ENCODE measurements at places on chromosomes 6 and 20.
A peak's percentile ranks its signal among the peaks of the same experiment; 100 is the strongest.

- DNase-seq: no peak
Observed at GRCh38 chr6:161631676-161632194, 357.9 kb upstream of the AGPAT4 start.

- no peak for DNase-seq
Observed at GRCh38 chr6:111776236-111777221, 96.7 kb downstream of the FYN start.

GRCh38 chr20:50565383-50565782, 55.2 kb downstream of the PTPN1 start:
- no peak for DNase-seq

DNA sequence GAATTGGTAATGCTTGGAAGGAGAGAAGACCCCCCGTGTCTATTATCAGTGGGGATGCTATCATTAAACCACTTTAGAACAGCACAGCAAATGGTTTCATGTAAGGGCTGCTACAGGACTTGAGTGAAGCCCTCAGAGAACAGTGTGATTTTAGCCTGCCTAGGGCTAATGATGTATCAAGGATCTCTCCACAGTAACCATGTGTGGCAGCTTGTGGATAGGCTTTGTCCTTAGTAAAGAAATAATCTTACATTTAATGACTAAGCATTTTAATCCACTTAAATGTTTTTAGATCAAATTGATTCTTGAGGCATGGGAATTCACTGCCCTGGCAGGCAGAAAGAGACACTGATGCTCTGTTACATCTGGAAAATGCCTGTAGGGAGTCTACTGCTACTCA, 495.1 kb downstream of the NKAIN2 start:
- no peak for DNase-seq

DNA sequence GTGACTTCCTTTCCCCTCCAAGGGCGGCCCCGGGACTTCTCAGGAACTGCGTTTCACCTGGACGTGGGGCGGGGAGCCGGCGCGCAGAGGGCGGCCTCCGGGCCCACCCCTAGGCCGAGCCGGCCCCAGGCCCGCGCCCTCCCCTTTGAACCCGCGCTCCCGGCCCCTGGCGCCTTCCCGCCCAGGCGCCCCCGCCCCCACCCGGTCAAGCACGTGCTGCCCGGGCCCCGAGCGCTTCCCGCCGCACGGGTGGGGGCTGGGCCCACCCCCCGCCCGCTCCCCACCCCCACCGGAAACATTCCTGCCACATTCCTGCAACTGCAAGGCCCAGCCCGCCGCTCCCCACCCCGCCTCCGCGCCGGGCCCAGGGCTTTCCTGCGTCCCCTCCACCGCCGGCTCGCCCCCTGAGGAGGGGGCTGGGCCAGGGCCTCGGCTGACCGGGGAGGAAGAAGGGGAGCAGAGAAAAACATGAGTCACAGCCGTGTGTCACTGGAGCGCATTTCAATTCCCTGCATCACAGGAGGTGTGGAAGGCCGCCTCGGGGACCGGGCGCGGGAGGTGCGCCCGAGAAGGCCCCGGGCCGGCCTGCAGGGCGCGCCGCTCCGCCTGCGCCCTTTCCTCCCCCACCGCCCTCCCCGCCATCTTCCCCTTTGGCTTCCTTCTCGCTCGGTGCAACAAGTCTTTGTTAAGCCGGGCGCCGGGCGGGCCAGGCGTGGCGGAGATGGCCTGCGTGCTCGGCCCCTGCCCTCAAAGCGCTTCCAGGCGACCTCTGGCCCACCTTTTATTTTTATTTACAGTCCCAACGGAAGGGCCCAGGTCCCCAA, 1.2 kb upstream of the HMGA1 start:
- peak; percentile 87 for DNase-seq

DNA sequence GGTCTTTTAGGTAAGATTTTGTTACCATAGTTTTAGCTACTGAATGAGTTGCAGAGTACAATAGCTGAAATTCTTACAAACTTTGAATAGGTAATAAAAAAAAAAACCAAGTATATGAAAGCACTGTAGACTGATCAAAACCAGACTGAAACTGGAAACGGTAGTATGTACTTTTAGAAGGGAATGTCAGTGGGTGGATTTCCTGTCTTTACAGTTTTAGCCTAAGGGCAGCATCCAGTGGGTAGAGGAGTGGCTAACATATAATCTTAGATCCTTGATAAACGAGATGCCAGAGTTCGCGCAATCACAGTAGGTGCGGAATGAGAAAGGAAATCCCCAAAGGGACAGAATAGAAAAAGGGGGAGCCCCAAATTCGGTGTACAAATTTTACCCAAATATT, 385.9 kb upstream of the RUNX2 start:
- DNase-seq: no peak

DNA sequence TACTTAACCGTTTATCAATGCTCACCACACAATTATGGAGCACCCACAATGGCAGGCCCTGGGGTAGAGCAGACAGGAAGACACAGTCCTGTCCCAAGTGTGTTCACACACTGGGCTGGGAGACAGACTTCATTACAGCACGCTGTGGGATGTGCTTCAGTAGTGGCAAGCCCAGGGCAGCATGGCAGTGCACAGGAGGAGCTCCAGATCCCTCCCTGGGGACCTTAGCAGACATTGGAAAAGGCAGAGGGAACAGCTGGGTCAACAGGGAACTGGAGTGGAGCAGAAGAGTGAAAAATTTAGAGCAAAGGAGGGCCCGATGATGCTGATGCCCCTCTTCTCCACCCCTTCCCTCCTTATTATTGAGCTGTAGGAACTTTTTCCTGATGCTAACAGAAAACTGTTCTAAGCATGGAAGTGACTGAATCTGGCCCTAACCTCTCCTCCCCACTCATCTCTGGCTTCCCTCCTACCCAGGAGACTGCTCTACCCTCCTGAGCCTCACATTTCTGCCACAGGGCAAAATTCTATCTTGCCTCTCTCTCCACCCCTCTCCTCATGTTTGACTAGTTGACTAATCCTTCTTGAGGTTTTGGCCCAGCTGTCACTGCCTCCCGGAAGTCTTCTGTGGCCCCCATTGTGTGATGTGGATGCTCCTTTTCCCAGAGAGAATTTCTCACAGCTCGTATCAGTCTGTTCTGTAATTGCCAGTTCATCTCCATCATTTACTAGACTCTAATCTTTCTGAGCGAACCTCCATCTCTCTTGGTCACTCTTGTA, 41.3 kb upstream of the NOP56 start:
- DNase-seq: no peak

GRCh38 chr20:51402201-51402600, 140.3 kb downstream of the NFATC2 start:
- DNase-seq: no peak

- DNase-seq: no peak
Observed at GRCh38 chr20:53981752-53982437, 88.5 kb downstream of the BCAS1 start.

GRCh38 chr6:37632989-37633550, 64.6 kb downstream of the MDGA1 start:
- DNase-seq: no peak

DNA sequence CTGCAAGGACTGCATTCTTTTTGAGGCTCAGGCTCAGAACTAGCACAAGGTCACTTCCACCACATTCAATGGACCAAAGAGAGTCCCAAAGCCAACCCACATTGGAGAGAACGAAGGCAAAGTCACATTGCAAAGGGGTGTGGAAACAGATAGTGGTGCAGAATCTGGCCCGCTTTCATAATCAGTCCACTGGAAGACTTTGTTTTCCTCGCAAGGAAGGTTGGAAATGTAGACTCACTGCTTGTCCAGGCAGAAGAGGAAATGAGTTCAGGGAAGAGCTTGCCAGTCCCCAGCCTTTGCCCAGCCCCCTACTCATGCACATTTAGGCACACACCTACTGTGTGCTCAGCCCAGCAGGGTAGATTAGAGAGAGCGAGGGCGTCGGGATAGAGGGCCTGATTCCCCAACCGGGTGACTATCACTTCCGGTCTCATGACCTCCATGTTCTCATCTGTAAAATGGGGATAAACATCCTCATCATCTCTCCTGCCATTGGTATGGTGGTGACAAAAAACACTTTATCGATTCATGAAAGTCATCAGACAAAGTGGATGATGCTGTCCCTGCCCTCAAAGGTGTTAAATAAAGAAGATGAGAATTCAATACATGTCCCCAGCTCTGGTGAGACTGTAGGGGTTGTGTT, 24.3 kb upstream of the CCN5 start:
- DNase-seq: no peak

DNA sequence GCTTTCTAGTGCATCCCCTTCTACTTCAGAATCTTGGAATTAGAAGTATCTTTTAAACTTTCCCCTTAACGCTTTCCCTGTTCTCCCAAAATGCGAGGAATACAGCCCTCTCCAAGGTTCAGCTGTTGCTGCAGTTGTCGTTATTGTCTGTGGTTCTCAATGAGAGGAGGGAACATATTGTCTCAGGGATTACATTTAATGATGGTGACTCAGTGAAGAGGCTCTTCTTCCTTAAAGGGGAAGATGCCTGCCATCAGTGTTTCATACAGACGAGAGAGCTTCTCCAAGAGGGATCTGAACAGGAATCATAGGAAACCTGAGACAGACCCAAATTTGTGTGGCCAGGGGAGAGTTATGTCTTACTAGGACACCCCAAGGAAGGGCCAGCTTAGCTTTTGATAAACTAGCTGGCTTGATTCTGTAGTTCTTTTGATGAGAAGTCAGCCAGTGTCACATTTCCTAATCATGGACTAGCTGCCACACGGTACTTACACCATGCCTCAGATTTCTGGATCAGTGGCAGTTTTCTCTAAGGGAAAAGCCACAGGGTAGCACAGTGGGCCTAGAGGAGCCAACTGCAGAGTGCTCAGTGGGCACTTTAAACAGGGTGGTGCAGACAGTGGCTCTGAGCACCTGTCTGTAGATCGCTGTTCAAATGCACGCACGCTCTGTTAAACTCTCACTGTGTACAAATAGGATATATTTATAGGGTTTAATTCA, 59.7 kb upstream of the TMEM181 start:
- DNase-seq: no peak

DNA sequence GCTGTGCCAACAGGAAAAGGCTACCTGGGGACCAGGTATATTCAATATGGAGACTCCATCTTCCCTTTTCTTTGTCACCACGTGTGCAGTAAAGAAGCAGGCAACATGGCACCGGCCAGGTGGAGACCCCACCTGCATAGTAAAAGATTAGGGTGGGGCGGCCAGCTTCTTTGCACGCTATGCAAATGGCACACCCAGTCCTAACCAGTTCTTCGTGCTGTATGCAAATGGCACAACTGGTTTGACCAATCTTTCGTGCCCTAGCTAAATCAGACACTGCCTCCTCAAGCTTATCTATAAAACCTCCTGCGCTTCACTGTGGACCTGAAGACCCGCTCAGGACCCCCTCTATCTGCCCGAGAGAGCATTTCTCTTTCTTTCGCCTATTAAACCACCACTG, 88.8 kb upstream of the EZR start:
- no peak for DNase-seq

DNA sequence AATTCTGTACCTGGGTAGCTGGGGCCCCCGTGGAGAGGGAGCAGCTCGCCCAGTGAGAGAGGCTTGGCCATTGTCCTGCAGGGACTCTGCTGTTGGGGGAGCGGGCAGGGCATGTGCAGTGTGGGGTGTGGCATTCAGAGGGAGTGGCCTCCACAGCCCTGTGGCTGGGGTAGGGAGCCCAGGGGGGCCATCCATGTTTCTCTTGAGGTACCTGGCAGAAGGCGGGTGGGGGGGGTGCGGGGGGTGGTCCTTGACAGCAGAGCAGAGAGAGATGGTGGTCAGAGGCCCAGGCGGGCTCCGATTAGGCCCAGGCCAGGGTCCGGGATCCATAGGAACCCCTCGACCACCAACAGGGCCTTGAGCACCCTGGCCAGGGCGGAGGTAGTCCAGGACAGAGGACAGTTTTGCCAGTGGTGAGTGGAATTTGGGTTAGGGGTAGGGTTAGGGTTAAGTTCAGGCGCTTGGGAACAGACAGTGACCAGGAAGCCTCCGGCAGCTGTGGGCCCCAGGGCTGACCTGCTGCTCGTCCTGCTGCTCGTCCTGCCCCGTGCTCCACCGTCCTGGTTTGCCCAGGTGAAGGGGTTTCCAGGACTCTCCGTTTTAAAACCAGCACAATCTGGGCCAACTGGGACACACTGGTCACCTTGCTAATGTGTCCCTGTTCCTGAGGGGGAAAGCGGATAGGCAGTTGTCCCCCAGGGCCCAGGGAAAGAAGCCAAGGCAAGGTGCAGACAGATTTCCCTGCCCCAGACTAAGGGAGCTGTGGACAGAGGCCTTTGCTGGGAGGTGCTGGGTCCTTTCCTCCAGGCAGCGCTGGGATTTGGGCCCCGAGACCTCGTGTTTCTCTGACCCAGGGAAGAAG, 24.8 kb upstream of the MYT1 start:
- no peak for DNase-seq

All from erythroblast (primary cell).